NCI-H1105 treated with DMSO at 0.1 percent for 48 hours (cell line): ENCODE measurements at places on chromosomes 16 and 17.
A peak's percentile ranks its signal among the peaks of the same experiment; 100 is the strongest.

DNA sequence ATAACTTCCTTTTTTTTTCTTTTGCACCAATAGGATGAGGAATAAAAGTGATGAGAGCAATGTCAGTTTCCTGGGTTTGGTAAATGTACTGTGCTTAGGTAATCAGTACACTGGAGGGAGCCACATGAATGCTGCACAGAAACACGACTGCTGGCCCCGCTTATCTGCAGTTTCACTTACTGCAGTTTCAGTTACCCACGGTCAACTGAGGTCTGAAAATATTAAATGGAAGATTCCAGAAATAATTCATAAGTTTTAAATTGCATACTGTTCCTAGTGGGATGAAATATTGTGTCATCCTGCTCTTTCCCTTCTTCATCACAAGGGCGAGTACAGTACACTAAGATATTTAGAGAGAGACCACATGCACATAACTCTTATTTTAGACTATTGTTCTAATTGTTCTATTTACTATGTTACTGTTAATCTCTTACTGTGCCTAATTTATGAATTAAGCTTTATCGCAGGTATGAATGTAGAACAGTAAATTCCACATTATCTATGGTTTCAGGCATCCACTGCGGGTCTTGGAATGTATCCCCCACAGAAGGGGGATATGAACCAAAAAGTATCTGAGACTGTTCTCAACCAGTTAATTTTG is 6.4 kb upstream of the LGALS3BP start:
- DNase-seq: no peak

DNA sequence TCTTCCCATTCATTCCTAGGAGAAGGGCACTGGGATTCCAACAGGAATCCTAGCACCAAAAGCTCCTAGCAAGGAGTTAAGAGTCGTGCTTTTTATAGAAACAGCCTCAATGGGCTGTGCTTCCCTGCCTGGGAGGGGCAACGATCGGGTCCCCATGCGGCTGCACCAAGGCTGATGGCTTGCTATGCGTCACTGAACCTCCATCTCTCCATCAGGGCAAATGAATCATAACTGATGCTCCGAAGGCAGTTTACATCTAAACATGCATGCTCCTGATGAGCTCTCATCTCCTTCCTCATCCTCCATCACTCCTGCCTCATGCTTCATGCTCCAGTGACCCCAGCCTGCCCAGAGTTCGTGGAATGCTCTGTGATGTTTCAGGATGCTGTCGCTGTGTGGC is 270.5 kb downstream of the FOXL1 start:
- no peak for DNase-seq

DNA sequence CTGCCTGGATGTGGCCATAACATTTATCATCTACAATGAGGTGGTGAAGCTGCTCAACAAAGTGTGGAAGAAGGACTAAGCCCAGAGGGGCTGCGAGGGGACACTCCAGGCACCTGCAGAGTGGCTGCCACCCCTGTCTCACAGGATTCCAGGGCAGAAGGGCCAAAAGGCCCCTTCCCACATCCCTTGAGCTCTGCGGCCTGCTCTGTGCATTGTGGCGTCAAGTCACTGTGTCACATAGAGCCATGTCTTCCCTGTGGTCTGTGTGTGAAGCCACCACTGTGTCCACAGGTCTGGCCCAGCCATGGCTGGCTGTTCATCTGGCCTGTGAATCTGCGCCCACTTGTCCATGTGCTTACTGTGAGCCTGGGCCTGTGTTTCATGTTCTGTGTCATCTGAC is 1714.6 kb downstream of the TP53TG3F start:
- no peak for DNase-seq

- DNase-seq: peak; percentile 45
These were observed 926 bp downstream of the MYH10 start for GRCh38 chr17:8629371-8630226.
